NCI-H1105 (cell line): ENCODE measurements at places on chromosomes 5 and 9.

- DNase-seq = no peak
Observed at GRCh38 chr9:97961361-97961760, 21.8 kb upstream of the ANP32B start.

GRCh38 chr9:136542241-136543040 lies 3.4 kb downstream of the NOTCH1 start:
- no peak for DNase-seq

GRCh38 chr5:83285661-83286398 lies 185.7 kb upstream of the VCAN start:
- DNase-seq = no peak

DNA sequence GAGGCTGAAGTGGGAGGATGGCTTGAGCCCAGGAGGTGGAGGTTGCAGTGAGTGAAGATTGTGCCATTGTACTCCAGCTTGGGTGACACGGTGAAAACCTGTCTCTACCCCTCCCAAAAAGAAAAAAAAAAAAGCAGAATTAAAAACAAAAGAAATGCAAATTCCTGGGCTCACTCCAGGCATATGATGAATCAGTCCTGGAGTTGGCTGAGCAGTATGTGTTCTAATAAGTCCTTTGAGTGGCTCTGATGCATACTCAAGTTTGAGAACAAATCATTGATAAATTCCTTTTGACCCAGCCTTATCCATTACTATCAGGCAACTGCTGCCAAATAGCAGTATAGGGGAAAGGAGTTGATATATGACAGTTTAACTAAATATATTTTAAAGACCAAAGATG lies 28.3 kb downstream of the UHRF2 start:
- DNase-seq = no peak
